ENCODE measurements at places on chromosomes 6 and 20.

- no peak for DNase-seq
These were observed 1019.5 kb upstream of the CITED2 start for GRCh38 chr6:140393665-140394540.

DNA sequence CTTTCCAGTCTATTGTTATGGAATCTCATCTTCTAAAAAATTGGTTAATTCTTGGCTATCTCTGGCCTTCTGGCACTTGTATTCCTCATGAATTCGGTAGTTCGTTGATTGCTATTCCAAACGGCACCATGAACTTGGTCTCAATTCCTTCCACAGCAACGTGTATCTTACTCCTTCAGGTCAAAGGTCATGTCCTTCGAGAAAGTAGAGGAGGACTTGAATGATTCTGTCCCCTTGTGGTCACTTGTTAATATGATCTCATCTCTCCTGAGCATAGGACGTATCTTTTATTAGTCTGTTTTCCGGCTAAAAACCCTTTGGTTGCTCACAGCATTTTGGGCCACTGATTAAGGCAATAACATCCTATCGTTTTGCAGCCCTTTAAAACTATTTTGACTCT lies 9.4 kb downstream of the TLDC2 start:
- no peak for DNase-seq

DNA sequence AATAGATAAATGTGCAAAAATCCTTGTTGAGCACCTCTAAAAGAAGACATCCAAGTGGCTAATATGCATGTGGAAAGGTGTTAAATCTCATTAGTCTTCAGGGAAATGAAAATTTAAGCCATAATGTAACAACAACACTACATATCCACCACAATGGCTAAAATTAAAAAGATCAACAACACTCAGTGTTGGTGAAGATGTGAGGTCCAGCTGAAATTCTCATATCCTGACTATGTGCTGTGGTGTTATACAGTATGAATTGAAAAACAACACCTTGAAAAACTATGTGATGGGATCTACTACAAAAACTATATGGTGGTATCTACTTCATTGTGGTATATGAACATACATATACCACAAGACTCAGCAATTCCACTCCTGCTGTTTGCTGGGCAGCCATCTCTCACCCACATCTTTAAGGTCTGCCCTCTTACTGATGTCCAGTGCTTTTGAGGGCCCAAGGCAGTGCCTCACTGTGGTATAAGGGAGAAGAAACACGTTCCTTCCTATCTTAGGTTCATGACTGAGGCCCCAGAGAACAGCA lies 146.4 kb downstream of the CD83 start:
- no peak for DNase-seq

GRCh38 chr6:80020381-80021120 lies 16.1 kb downstream of the TTK start:
- no peak for DNase-seq

DNA sequence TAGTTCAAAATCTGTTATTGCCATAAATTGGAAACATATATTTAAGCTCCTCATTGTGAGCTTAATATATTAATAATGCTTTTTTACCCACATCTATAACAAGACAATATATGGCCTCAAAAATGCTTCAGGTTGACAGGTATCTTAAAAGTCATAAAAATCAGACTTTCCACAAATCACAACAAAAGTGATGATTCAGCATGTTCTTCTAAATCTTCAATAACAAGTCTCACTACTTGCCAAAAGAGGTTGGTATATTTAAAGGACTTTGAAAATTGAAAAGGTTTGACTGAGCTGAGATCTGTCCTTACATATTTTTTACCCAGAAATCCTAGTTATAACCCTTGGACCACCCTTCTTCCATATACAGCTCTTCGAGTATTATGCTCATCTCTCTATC lies 41.7 kb downstream of the ASCC3 start:
- no peak for DNase-seq

GRCh38 chr20:4108495-4109306 lies 93.3 kb upstream of the RNF24 start:
- peak; percentile 75 for DNase-seq

DNA sequence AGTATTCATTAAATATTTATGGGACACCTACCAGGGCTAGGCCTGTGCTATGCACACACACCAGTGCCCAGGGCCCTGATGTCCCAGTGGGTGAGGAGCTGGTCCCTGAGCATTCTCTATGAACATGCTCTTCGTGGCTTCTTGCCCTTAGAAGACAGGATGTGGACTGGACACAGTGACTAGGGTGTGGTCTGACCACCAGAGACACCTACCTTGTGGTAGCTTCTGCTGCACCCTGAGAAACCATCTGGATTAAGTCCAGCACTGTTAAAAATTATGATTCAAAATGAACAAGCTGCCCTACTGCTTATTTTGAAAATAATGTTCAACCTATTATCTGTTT lies 112.9 kb upstream of the RPS6KA2 start:
- DNase-seq = no peak

DNA sequence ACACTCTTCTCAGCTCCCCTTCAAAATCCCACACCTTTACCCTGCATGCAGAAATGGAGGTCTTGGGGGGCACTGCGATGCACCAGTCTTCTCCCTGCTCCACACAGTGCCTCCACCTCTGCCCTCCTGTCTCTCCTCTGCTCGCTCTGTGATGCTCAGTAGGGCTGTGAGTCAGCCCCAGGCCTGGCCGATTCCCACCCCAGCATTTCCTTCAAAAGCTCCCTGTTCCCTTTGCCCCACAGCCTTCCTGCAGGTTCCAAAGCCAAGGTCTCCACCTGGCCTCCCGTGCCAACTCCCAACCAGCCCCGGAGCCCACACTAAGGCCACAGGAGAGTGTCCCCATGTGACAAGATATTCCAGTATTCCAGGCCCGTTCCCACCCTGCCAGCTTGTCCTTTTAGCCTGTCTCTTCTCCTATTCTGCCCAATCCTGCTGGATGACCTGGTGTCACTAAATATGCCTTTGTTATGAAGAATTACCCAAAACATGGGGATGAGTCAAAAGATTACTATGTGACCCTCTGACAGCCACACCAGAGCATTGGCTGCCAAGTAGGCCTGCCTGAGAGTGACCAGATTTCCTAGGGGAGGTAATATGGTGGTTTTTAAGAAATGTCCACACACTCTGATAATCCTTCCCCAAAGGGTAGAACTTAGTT lies 118.9 kb upstream of the NXT1 start:
- no peak for DNase-seq

GRCh38 chr6:38767560-38767959 lies 52.4 kb downstream of the DNAH8 start:
- DNase-seq = no peak

- no peak for DNase-seq
These were observed 161.6 kb upstream of the TNFAIP3 start for GRCh38 chr6:137705160-137706082.

DNA sequence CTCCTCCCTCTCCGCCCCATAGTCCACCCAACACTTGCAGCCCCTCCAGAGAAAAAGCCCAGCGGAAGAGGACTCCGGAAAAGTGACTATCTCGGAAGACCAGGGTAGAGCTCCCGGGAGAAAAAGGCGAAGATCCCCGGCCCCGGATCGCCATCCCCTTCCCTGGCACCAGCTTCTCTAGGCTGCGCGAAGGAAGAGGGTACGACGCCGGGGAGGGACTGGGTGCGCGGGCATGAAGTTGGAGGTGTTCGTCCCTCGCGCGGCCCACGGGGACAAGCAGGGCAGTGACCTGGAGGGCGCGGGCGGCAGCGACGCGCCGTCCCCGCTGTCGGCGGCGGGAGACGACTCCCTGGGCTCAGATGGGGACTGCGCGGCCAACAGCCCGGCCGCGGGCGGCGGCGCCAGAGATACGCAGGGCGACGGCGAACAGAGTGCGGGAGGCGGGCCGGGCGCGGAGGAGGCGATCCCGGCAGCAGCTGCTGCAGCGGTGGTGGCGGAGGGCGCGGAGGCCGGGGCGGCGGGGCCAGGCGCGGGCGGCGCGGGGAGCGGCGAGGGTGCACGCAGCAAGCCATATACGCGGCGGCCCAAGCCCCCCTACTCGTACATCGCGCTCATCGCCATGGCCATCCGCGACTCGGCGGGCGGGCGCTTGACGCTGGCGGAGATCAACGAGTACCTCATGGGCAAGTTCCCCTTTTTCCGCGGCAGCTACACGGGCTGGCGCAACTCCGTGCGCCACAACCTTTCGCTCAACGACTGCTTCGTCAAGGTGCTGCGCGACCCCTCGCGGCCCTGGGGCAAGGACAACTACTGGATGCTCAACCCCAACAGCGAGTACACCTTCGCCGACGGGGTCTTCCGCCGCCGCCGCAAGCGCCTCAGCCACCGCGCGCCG lies 822 bp downstream of the FOXQ1 start:
- no peak for DNase-seq

All from AG09309 (cell line).